ENCODE measurements at places on chromosomes 1 and 21. TPM values are rescaled to one million over a fixed set of nuclear protein-coding genes. Genes with fewer than 3 reads are reported as not detected.

The SLC45A3 gene
- total RNA-seq, result 17.9 TPM

The FMO4 gene
- total RNA-seq, result 2.2 TPM

GRCh38 chr1:246506367-246506673, 759 bp downstream of the SMYD3 start:
- no peak for DNase-seq

DNA sequence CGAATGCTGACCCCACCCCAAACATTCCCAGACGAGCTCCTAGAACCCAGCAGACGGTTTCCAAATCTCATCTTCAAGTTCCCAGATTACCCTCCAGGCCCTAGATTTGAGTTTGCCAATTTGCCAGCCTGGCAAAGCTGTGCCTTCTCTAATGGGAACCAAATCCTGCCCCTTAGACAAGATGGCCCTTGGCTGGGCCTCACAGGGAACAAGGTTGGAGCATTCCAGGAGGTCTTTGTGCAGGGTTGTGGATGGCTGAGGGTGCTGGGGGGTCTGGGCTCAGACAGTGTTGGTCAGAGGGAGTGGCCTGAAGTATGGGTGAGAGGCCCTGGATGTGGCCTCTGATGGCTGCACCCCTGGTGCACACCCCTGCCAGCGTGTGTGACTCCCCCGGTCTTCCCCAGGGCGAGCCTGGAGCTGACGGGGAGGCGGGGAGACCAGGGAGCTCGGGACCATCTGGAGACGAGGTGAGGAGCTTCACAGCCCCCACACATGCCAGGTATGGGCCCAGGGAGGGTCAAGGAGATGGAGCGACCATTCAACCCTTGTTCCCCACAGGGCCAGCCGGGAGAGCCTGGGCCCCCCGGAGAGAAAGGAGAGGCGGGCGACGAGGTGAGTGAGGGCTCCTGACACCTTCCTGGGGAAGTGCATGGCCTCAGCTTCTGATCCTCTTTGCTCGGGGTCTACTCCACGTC, 10.2 kb downstream of the COL6A1 start:
- peak; percentile 15 for DNase-seq

All from colonic mucosa (tissue), 4 donors.